ENCODE measurements at places on chromosomes 11 and 22. TPM values are rescaled to one million over a fixed set of nuclear protein-coding genes. Genes with fewer than 3 reads are reported as not detected.

Gene SMIM35
- total RNA-seq = not detected

Gene KCNJ1
- not detected for total RNA-seq

Gene LRRC74B
- total RNA-seq = 0.31 TPM

Gene SERGEF
- total RNA-seq = 57.6 TPM

Gene DENND5A
- 239 TPM for total RNA-seq

Data from parietal lobe (tissue), 2 donors.